ENCODE measurements at places on chromosomes 4 and X.

GRCh38 chrX:134139090-134139489 is 97.9 kb upstream of the CCDC160 start:
- DNase-seq: no peak

DNA sequence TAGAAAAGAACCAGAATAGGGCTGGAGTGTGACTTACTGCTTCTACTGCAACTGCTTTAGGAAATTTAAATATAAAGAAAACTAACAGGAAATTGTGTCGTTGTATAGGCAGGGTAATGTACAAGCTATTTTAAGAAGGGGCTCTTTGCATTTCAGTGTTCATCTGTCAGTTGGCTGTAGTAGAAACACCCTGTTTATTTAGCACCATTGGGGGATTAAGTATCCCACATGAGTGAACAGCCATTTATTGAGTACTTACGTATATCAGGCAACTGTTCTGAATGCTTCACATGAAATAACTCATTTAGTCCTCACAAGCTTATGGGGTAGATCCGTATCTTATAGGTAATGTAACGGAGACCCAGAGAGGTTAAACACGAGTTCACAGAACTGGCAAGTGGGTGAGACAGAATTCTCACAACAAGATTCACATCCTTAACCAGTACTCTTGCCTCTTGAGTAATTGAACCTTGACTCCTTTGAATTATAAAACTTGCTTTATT is 23.9 kb downstream of the STIM2 start:
- DNase-seq: no peak

DNA sequence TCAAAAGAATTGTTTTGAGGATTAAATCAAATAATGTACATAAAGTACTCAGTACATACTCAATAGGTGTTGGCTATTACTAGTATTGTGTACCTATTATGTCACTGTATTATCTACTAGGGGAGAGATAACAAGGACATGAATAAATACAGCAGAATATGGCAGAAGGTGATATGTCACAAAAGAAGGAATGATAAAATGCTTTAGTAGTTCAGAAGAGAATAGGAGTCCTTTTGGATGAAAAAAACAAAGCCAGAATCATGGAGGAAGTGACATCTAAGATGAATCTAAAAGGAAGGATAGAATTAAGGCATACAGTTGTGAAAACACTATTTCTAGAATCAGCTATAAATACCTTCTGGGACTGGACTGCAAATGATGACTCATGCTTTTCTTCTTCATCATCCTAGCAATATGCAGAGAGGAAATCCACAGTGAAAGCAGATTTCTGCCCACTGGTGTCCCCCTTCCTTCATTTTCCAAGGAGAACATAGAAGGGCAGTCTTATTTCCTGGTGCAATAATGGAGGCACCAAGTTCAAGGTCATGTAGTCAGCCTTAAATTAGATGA is 98.7 kb downstream of the GLUD2 start:
- DNase-seq: no peak

DNA sequence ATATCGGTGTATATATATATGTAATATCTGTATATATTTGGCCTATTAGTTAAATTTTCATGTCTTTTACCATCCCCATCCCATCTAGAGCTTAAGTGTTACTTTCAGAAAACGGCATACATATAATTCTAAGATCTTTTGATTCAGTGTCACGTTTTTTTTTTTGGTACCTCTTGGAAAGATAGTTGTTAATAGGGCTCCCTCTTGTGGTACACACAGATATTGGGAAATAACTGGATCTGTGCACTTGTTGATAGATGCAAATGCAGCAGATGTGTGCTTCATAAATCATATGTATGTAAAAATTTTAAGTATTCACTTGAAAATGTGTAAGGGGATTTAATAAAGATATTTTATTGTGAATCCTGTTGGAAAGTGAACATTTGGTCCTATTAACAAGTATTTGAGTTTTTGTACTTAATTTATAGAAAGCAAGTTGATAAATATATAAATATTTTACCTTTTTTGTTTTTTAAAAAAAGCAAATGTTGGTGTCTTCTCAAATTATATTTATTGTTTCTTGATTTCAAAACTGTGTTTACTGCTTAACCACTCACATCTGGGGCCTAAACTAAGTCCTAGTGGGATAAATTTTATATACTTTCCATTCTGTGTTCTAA is 74.7 kb downstream of the PAQR3 start:
- DNase-seq: peak; percentile 45

DNA sequence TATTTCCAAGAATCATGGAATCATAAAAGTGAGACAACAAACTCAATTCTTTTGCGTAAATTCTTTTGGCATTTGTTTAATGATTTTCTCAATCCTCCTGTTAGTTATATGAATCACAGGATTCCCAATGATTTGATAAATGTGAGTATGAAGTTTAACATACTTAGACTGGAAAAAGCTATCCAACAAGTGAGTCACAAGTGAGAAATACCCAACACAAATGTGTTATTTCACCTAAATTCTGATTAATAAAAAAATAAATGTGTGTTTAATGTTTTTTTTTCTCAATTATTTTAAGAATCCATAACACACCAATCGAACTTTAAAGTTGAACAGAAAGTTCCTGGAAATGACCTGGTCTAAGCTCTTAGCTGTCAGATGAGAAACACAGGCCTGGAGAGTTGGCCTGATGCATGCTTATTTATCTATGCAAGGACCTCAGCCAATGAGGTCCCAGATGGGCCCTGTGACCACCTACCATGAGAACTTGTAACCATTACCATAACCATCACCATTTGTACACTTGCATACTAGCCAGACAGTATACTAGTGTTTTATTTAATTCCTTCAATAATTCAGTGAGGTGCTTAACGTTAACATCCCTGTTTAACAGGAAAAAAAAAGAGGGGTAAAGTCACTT is 386.7 kb downstream of the SPRY1 start:
- no peak for DNase-seq

- no peak for DNase-seq
Measured at GRCh38 chr4:150005537-150005936, 72.7 kb upstream of the DCLK2 start.

- DNase-seq: no peak
Measured at GRCh38 chr4:128861856-128862518, 52.5 kb downstream of the JADE1 start.

DNA sequence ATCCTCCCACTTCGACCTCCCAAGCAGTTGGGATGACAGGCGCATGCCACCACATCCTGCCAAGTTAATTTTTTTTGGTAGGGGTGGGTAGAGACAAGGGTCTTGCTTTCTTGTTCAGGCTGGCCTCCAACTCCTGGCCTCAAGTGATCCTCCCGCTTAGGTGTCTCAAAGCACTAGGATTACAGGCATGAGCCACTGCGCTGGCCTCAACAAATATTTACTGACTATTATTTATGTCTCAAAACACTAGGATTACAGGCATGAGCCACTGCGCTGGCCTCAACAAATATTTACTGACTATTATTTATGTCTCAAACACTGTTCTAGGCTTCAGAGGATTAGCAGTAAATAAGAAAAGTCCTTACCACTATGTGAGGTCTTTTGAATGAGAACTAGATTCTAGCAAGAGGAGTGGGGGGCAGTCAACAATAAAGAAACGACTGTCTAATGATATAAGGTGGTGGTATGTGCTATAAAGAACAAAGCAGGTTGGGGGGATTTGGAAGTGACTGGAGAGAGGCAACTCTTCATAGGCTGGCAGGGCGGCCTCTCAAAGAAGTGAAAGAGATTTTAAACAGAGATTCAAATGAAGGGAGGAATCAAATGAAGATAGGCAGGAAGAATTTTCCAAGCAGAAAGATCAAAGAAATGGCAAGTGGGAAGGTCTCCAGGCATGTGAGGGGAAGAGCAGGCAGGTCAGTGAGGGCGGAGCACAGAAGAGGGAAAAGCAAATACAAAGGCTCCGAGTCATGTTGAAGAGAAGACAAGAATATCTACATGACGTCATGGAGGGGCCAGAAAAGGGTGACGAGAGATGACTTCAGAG is 12.7 kb upstream of the ACSL1 start:
- no peak for DNase-seq

DNA sequence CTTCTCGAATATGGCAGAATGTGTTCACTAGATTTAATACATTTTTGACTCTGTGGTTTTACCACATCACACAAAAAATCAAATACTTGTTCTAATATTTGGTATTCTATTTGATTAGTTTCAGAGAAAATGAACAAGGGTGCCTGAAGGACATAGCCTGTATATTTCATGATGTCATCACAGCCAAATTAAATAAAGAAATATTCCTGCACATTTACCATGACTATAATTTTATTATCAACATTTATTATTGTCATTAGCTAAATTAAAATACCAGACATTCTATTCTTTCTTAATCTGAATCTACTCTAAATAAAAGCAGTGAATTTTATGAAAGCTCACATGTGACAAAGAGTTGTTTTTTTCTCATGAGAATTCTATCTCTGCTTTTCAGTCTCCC is 980.5 kb downstream of the PCDH18 start:
- no peak for DNase-seq

DNA sequence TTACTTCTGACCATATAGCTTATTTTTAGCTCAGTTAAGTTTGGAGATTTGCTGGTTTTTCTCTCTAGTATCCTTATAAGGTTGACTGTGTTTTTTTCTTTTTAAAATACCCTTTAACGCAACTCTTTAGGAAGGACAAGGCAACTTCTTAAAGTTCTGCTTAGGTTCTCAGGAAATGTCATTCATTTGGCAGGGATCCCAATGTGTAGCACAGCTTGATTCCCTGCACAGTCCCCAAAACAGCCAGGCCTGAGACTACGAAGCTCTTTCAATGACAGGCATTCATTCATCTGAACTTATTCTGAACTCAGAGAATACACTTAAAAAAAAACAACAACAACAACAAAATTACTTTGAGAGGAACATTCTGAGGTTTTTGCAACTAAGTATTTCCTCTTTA is 1765.8 kb downstream of the PCDH7 start:
- no peak for DNase-seq

DNA sequence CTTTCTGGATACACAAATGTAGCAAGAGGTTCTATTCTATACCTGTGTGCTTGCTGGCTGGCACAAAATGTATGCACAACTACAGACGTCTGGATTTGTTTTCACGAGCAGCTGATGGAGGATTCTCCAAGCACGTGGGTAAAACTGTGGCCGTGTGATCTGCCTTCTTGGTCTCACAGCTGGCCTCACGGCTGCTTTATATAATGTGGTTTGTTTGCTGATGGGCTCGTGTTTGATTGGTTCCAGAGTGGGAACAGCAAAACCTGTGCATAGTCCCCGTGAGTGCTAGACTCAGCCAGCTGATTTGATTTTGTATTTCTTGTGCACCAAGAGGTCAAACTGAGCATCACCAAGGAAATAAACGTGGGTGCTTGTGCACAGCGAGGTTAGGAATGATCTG is 262.6 kb upstream of the RPS6KA3 start:
- DNase-seq: no peak

DNA sequence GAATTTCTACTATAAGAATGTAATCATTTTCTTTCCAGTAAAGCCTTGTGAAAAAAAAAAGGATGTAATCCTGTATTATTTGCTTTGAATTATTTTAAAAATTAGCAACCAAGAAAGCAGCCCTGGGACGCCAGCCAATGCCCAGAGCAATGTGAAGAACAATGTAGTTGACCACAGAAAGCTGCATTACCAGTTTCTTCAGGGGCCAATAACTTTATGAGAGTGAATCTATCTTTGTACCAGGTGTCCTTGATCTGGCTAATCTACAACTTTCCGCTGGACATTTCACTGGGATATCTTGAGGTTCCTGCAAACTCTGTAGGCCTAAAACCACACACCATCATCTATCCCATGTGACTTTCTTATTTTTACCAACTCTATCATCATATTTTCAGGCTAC is 7.6 kb upstream of the KLHL2 start:
- DNase-seq: no peak

GRCh38 chr4:180333162-180333561 is 1910.0 kb upstream of the TENM3 start:
- DNase-seq: no peak

- DNase-seq: no peak
Measured at GRCh38 chr4:6221301-6221850, 21.0 kb upstream of the JAKMIP1 start.

GRCh38 chr4:80097400-80098177 is 24.6 kb upstream of the ANTXR2 start:
- DNase-seq: no peak

DNA sequence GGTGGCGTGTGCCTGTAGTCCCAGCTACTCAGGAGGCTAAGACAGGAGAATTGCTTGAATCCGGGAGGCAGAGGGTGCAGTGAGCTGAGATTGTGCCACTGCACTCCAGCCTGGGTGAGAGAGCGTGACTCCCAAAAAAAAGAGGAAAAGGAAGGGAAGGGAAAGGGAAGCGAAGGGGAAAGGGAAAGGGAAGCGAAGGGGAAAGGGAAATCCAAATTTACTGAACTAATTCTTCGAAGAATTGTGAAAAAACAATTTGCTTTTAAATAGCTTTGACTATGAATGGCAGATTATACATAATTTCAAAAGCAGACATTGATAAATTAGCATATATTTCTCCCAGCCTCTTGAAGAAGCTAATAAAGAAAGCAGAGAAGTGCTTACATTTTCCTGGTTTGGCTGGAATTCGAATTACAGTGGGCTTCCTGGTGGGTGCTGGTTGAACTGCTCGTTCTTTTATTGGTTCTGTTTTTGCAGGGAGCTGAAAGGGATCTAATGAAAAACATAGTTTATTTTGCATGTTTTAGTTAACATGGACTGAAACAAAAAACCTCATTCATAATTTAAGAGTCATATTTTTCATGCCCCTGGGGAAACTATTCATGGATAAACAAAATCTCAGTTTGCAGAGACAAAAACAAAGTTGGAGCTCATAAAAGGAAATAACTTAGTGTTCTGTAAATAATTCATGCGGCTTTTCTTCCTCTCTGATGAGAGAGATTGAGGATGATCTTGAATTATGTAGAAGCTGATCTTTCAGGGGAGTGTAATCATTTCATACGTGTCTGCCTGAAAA is 66.0 kb downstream of the RPS3A start:
- DNase-seq: no peak

DNA sequence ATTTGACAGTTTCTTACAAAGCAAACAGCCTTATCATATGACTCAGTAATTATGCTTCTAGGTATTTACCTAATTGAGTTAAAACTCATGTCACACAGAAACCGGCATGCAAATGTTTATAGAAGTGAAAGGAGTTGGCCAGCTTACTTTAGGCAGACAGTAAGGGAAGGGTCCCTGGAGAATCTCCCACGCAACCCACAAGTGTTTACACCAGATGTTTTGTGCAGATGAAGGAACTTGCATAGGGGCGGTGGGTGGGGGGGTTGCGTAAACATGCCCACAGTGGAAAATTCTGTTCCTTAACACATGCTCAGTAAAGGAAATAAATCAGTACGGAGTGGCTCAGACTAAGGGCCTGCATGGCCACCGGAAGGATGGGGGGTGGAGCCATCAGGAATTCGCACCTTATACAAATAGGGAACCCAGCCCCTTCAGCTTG is 330.5 kb upstream of the AADAT start:
- no peak for DNase-seq

DNA sequence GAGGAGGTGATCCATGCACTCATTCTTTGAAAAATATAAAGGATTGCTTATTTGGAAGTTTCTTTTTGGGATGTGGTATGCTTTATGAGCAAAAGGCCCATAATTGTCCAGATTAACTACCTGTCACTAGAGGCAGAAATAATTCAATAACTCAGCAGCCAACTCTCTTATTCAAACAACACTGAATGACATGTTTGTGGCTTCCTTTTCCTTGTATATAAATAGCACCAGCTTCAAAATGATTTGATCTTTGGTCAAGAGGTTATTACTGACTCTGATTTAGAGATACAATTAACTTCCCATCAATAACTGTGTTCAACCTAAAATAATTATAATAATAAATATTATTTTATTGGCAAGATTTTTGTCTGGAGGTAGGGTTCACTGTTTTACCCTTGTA is 232.3 kb downstream of the AFF2 start:
- no peak for DNase-seq

GRCh38 chrX:143642426-143642825 is 6.5 kb upstream of the SLITRK4 start:
- no peak for DNase-seq

Measured in stimulated activated CD4-positive, alpha-beta T cell treated with anti-CD3 and anti-CD28 coated beads, Interleukin-12 subunit alpha, Interleukin-12 subunit beta, amount 100 ng/mL, for 48 hours (primary cell).